ENCODE measurements at places on chromosomes 3 and 15.

DNA sequence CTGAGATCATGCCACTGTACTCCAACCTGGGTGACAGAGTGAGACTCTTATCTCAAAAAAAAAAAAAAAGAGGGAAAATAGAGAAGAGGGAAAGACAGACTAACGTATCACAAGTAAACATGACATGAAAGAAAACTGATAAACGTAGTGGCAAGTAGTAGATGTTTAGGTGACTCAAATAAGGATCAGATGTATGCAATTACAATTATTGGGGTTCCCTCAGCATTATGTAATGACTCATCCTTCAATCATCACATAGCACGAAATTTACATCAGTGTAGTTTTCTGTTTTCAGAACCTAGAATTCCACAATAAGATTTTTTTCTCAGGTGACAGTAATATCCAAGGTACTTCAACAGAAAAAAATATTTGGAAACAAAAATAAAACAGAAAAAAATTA is 46.6 kb downstream of the DPP8 start:
- no peak for DNase-seq

- DNase-seq: no peak
Observed at GRCh38 chr3:147613725-147614124, 204.6 kb downstream of the ZIC1 start.

DNA sequence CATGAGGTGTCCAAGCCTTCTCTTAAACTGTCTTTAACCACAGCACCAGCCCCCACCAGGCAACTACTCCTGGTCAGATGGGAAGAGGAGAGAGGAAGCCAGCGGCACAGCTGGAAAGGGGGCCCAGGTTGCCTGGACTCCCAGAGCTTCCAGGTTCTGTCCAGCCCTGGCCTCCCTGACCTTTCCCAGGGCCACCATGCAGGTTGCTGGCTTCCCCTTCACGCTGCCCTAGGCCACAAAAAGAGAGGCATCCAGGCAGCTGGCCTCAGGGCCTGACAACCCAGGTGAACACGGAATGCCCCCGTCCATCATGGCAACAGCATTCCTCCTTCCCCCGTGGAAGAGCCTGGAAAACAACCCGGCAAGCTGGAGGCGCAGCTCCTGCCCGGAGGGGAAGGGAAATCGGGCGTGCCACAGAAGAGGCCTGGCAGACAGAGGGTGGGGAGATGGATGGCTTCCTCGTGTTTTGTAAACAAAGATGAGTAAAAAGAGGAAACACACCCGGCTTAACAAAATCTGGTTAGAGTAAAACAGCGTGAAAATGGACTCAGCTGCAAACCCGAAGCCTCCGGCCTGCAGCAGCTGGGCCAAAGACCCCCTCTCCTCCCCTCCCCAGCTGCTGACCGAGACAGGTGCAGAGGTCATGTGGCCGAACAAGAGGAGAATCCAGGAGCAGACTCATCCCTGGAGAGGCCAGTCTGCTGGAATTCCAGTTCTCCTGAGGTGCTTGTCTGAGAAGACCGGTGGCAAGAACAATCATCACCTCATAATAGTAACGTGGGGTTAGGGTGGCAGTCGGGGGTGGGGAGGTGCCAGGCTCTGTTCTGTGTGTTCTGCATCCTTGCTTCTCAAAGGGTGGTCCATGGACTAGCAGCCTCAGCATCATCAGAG is 15.5 kb downstream of the BMF start:
- no peak for DNase-seq

DNA sequence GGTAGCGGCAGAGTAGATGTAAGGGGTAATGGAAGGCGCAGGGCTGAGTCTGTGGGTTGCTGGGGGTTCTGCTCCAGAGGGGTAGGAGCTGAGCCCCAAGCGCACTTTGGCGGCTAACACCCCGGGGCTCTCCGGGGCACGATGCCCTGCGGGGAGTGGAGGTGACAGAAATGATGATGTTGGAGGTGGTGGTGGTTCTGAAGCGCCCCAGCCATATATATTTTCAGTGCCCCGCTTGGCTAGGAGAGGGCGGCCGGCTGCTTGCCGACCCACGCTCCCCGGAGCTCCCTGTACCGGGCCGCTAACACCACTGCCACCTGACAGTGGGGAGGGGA is 9.7 kb downstream of the ZIC4 start:
- DNase-seq: no peak

- DNase-seq: no peak
Observed at GRCh38 chr15:93505506-93505905, 416.5 kb upstream of the RGMA start.

- no peak for DNase-seq
Observed at GRCh38 chr3:109278141-109278540, 38.2 kb downstream of the DPPA2 start.

DNA sequence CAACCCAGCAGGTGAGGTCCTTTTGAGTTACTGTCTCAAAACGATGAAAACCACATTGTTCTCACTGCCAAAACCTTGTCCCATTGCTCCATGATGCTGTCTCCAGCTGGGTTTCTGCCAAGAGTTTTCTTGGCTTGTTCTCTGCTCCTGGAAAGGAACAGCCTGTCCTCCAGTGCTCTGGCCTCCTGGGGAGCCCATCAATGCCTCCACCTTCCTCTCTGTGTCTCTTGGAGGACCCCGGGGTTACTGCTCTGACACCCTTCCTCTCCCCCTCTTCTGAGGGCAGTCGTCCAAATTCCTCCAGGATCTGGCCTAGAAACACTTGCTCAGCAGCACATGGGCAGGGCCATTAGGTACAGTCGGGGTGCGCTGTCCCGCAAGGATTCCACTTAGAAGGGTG is 63.9 kb upstream of the RGMA start:
- DNase-seq: no peak

- no peak for DNase-seq
Observed at GRCh38 chr15:67508407-67508806, 12.5 kb upstream of the C15orf61 start.

- no peak for DNase-seq
Observed at GRCh38 chr3:55330355-55330754, 156.8 kb downstream of the WNT5A start.

GRCh38 chr15:63492541-63493077 is 11.8 kb upstream of the USP3 start:
- no peak for DNase-seq

DNA sequence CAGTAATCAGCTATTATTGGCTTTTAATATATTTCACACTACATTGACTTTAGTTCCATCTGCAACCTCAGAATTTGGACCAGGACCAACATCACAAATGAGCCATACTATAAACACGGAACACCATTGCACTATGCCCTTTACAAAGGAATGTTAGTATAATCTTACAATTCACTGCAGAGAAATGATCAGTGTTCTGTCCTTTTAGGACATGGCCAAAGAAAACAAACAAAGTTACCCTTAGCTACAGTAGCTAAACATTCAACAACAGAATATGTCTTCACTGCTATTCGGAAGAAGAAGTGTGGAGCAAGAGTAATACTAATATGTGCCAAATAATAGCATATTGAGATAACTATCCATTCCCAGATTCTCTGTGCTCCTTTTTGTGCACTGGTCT is 90.4 kb downstream of the NAALADL2 start:
- no peak for DNase-seq

GRCh38 chr3:114829783-114830182 is 317.3 kb downstream of the ZBTB20 start:
- no peak for DNase-seq

- no peak for DNase-seq
Observed at GRCh38 chr15:53588773-53589172, 170.7 kb downstream of the WDR72 start.

GRCh38 chr3:119187266-119187665 is 13.9 kb downstream of the UPK1B start:
- DNase-seq: no peak

GRCh38 chr3:122533931-122534334 is 19.2 kb upstream of the KPNA1 start:
- no peak for DNase-seq

DNA sequence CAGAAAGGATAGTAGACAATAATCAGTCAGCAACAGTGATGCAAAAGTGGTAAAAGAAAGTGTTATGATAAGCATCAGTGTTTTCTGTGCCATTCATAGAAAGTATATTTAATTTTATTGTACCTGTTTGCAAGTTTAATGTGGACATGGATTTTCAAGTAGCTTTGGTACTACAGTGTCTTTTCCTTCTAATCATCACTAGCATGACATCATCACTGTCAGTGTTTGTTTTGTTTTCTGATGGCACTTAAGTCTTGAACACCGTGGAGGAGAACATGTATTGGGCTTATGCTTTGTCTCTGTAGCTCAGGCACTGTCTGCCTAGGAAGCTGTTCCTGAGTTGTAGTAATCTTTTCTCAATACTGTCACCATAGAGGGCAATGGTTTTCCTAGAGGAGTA is 41.9 kb downstream of the SETD5 start:
- DNase-seq: no peak

DNA sequence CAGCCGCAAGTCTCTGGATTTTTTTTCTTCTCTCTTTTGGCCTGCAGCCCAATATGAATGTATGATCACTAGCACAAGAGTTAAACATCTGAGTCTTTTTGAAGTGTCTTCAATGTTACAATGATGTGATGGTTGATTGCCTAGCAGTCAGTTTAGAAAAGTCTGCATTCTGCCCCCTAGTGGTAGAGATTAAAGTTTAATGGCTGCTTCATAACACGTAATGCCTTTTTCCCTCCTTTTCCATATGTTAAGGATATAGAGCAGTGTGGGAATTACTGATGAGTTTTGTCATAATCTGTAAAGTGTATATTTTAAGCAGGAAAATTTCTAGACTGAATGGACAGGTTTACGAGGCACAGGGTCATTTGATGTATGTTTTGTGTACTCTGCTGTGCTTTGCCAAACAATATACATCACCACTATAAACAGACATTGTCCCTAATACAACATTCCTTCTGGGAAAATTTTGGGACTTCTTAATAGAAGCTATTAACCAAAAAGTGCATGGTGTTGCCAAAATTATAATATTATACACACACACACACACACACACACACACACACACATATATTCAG is 1038.5 kb upstream of the NR2F2 start:
- DNase-seq: no peak

- DNase-seq: no peak
Observed at GRCh38 chr3:172625404-172625803, 85.5 kb downstream of the NCEH1 start.

DNA sequence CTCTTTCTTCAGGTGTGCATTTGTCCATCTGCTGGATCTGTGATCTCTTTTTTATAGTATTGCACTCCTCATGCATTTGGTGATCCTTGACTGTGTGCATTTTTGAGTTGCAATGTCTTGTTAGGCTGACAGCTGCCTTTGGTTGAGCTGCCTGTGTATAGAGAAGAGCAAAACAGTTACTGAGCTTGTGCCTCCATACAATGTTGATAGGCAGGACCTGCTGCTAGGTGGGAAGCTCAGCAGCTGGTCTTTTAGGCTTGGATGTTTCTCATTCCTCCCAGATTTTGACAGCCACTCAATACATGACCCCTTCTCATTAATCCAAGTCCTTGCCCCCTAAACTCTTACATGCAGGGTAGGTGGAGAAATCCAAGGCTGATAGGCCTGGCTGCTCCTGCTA is 74.8 kb upstream of the PIAS1 start:
- DNase-seq: no peak

- DNase-seq: no peak
Observed at GRCh38 chr15:64132217-64132616, 19.3 kb upstream of the SNX22 start.

GRCh38 chr15:83066034-83066733 is 868 bp downstream of the BTBD1 start:
- no peak for DNase-seq

GRCh38 chr15:91624353-91624968 is 229.0 kb upstream of the SLCO3A1 start:
- DNase-seq: no peak

GRCh38 chr3:50651920-50652529 is 22.7 kb upstream of the DOCK3 start:
- peak; percentile 29 for DNase-seq

DNA sequence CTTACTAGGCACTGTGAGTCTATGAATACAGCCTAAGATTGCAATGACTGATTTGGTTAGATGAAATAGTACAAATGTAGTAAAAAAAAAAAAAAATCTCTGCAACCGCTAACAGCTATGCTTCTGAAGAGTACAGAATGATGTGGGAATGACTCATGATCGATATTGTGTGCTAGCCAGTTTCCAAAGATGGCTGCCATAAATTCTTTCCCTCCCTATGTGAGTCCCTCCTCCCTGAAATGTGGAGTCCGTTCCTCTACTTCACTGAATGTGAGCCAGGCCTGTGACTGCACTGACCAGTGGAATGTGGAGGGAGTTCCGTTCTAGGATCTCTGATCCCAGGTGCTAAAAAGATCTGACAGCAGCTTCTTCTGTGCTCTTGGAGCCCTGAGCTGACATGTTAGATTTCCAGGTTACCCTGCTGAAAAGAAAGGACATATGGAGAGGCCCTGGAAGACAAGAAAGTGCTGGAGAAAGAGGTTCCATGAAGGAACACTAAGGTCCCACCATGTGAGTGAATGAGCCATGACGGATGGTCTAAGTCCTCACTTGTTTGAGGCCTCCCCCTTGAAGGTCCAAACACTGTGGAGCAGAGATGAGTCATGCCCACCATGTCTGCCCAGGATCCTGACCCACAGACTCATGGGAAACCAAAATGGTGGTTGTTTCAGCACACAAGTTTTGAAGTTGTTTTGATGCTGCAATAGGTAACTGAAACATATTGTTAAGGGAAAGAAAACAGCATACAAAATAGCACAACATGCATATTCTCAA is 46.3 kb downstream of the DGKG start:
- DNase-seq: no peak

GRCh38 chr3:72343078-72343477 is 505.2 kb downstream of the SHQ1 start:
- no peak for DNase-seq

- DNase-seq: no peak
Observed at GRCh38 chr15:64894395-64895056, 17.2 kb upstream of the ANKDD1A start.

DNA sequence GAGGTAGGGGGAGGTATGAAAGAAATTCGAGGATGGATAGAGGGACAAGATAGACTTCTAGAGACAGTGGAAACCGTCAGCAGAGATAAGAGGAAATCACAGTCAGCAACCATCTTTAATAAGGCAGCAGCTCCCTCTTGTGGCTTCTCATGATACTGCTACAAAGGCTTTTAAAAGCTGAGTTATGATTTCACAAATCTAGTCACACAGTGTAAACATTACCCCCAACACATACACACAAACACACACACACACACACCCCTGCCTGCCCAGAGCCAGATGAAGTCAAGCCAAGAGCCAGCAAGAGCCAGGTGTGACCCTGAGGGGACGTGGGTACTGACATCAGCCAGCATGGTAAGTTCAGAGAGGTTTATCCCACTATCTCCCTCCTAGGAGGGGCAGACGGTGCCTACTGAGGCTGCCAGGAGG is 18.9 kb upstream of the TGM5 start:
- no peak for DNase-seq

Data from chondrocyte (in vitro differentiated cells).